Stimulated activated CD4-positive, alpha-beta T cell treated with anti-CD3 and anti-CD28 coated beads, TNF-alpha, amount 100 ng/mL, for 1 hour (primary cell): ENCODE measurements at places on chromosomes 7 and 10.

GRCh38 chr7:29479301-29480200, 84.1 kb upstream of the PRR15 start:
- no peak for DNase-seq

- no peak for DNase-seq
Measured at GRCh38 chr7:111029574-111030251, 61.2 kb upstream of the LRRN3 start.

- DNase-seq, result no peak
Measured at GRCh38 chr10:96638120-96638519, 51.3 kb upstream of the TM9SF3 start.

DNA sequence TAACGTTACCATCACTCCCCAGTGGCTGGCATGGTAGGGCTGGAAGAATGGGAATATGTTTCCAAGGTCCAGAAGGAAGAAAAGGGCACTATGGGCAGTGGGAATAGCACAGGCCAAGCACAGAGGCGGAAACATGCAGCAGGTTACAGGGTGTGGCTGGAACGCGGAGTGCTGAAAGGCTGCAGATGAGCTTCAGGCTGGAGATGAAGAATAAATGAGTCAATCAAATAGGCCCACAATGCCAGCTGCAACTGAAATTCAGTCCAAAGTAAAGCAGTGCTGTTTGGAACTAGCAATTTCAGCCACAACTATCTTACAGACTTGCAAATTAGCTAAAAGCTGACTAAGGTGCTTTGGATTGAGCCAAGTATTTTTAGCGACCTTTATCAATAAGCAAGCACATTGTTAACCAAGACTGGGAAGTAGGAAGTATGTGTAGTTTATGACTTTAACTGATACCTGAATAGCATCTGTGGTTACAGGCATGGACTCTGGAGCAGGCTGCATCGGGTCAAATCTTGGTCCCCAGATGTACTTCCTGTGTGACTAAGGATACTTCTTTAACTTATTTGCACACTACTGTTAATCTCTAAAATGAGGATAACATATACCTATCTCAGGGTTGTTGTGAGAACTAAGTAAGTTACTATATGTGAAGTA, 77.5 kb upstream of the CTTNBP2 start:
- no peak for DNase-seq

- no peak for DNase-seq
Measured at GRCh38 chr10:113108194-113108835, 158.3 kb downstream of the TCF7L2 start.

GRCh38 chr7:77760809-77761453, 37.3 kb downstream of the TMEM60 start:
- no peak for DNase-seq

DNA sequence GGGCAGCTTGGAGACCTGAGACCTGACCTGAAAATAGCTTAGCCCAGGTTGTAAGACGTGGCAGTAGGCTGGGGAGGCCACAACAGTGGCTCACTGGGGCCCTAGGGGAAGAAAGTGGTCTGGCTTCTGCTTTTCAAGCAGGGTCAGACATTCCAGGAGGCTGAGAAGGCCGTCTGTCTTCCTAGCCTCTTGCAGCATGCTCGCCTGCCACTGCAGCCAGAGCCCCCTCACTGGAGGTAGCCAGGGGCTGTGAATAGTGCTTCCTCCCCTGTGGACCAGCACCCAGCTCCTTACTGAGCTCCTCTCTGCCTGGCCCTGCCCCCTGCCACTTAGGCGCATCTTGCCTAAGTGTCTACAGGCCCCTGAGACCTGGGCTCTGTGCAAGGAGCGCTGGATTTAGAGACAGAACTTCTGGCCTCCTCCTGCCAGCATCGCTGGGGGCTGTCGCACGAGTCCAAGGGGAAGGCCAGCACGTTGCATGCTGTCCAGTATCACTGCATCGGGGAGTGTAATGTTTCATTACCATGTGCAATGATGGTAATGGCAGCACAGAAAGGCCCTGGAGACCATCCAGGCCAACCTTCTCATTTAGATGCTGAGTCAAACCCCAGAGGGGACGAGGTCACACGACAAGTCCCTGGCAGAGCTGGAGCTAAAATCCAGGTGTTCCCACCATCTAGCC, 12.7 kb downstream of the ZMIZ1 start:
- DNase-seq, result no peak

DNA sequence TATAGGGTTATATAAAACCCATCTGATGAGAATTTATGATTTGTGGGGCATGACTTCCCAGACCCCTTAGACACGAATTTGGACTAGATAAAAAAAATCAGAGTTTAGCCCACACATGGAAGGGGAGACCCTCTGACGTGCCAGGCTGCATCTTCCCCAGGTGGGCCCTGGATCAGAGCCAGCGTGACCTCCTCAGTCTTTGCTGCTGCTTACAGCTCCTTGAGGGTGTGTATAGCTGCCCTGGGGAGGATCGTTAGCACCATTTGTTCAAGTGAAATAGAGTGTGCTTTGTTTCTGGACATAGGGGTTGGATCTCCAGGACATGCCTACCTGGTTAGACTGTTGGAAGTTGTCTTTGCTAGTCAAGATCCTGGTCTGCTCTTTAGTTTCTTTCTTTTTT, 54.2 kb downstream of the DOCK1 start:
- no peak for DNase-seq

GRCh38 chr10:132400547-132401151, 3.6 kb downstream of the PWWP2B start:
- no peak for DNase-seq

DNA sequence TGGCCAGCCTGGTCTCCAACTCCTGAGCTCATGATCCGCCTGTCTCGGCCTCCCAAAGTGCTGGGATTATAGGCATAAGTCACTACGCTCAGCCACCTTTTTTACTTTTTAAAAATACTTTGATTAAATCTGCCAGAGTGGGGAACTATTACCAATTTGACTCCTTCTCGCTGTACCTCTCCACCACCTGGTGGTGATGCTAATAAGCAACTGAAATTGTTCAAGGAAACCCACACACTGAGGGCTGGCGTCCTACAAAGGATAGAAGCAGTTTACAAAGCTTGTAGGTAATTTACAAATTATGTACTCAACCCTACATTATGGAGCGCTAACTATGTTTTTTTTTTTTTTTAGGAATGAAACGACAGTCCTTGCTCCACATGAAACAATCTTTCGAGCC, 111.1 kb downstream of the CPED1 start:
- DNase-seq, result no peak

- no peak for DNase-seq
Measured at GRCh38 chr7:64881461-64882287, 21.4 kb upstream of the ZNF273 start.

- DNase-seq, result no peak
Measured at GRCh38 chr10:101494650-101495049, 93.4 kb downstream of the POLL start.

DNA sequence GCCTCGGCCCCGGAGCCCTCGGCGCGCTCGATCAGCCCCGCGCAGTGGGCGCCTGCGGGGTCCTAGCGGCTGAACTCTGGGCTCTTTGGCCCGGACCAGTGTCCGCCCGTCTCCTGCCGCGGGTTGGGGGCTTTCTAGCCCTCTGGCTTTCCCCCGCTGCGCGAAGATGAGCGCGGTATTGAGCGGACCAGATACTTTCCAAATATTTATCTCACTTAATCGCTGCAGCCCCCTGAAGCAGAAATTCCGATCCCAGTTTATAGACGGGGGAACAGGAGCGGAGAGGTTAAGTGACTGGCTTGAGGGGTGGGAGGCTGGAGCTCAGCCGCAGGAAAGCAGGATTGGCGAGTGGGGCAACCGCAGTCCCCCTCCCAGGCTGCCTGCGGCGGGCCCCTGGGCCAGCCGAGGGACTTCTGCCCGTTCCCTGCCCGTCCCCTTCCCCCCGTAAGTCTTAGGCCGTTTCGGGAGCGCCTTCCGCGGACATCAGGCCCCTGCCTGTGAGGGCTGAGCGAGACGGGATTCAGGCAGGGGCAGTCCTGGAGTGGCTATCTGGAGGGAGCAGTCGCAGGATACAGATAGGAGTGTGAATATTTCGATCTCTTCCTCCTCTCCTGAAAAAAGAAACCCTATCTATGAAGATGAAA, 565 bp downstream of the STRIP2 start:
- DNase-seq, result no peak

DNA sequence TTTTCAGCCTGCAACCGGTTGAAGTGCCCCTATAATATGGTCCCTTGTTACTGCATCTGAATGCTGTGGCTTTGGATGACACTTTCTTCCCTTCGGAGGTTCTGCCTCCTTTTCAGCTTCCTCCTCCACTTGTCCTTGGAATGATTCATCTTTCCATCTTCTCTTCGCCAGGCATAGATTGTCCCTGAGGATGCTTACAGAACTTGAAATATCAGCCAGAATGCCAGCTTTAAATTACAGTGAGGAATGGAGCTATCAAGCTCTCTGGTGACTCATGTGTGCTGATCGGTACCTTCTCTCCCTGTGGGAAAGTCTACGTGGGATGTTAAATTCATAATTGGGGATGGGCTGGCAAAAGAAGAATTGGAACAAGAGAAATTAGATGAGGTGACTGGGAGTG, 45.9 kb upstream of the PDK4 start:
- DNase-seq, result no peak

DNA sequence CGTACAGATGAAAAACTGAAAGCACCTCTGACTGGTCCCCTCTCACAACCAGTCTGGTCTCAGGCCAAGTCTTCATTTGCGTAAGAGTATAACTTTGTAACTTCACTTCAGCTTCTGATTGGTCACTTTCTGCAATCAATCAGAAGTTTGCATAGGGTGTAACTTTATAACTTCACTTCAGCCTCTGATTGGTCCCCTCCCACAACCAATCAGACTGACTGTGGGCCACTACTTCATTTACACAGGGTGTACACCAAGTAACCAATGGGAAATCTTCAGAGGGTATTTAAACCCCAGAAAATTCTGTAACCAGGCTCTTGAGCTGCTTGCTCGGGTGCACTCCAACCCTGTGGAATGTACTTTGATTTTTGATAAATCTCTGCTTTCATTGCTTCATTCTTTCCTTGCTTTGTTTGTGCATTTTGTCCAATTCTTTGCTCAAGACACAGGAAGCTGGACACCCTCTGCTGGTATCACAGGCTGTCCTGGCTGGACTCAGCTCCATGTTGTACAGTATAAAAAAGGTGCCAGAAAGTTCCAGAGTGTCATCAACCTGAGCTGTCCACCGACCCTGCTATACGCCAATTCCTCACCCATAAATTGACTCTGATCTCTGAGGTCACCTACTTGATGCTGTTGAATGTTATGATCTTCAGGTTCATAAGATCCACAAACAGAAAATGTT, 74.5 kb downstream of the COBL start:
- no peak for DNase-seq

DNA sequence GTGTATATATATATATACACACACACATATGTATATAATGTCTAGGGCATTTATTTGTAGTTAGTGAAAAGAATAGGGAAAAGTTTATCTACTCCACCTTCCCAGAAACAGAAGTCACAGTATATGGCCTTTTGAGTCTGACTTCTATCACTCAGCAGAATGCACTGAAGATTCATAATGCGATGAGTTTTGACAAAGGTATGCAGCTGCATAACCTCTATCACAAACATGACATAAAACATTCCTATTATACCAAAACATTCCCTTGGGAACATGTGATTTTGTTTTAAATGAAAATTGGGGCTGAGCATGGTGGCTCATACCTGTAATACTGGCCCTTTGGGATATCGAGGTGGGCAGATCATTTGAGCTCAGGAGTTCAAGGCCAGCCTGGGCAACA, 137.3 kb upstream of the EEPD1 start:
- DNase-seq, result no peak

DNA sequence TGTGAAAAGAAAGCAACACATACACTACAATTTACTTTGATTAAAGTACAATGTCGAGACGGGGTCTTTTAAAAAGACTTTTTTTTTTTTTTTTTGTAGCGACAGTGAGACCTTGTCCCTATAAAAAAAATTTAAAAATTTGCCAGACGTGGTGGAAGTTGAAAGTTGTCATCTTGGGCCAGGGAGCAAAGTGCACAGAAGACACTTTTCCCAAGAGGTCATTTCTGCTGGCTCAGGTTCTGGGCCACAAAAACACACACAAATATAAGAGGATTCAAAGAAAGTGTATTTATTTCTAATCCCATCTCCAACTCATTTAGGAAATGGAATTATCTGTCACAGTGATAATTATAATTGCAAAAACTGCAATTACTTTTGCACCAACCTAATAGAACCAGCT, 24.7 kb downstream of the SLC26A3 start:
- DNase-seq, result no peak

DNA sequence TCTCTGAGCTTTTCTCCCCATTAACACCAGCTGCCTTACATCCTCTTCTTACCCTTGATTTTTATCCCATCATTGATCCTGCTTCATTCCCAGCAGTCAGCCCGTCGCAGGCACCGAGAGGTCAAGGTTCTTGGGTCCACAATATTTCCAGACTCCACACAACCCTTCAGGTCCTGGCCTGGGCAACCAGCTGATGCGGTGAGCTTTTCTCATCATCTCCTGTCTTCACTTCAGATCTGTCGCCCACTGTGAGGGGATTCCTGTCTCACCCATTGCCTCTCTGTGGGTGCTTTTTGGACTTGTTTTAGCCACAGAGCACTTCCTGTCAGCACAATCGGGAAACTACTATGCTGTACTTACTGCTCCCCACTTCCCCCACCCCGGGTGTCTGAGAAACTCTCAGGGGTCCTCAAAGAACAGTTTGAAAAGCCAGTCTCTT, 8.4 kb upstream of the PVRIG start:
- DNase-seq, result no peak

DNA sequence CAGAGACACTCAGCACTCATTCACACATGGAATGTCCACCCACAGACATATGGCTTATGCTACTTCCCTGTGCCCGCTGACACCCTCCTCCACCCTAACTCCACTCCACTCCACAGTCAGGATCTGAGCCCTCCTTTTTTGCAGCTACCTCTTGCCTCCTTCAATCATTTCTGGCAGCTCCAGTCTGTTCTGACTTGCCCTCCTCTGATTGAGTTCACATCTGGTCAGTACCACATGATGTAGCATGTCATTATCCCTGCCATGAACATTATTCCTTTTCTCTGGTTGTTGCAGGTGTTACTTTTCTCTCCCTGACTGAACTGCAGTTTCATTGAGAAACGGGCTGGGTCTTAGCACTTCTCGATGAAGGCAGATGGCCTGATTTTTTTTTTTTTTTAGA, 130.1 kb upstream of the EGR2 start:
- no peak for DNase-seq

- DNase-seq, result no peak
Measured at GRCh38 chr7:101936223-101936610, 118.8 kb downstream of the CUX1 start.

DNA sequence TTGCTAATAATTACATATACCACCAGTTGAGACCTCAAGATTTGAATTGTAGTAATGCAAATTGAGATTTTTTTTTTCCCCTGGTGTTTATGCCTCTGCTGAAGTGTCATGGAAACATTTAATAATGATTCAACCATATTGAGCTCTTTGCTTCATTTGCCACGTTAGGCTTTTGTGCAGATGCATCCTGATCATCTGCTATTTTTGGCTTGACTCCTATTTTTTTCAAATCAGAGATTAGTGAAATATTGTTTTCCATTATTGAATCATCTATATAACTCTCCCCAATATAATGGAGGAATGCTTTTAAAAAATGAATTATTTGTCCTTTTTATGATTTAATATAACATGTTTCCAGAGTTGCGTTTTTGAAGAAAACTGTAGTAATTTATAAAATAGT, 115.1 kb downstream of the SRI start:
- no peak for DNase-seq

GRCh38 chr7:22291977-22292376, 65.0 kb downstream of the RAPGEF5 start:
- no peak for DNase-seq
